ENCODE measurements at places on chromosomes 5 and 9. TPM values are rescaled to one million over a fixed set of nuclear protein-coding genes. Genes with fewer than 3 reads are reported as not detected.

DNA sequence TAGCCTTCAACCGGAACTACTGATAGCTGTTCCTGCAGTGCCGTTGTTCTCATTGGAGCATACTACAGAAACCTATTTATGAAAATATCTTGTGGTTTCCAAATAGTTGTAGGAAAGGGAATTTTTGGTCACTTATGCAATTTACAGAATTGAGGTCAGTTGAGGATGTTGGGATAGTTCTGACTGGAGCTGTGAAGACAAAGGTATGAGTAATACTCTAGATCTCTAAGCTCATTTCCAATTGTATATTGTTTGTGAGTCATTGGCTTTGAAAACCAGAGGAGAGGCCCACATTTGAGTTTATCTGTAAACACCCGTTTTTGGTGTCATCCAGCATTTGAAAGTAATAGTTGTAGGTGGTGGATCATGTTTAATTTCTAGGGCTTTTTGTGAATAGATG, 561.3 kb upstream of the WWC1 start:
- no peak overlapping the region for H3K4me3 ChIP-seq
- no peaks in the 10 kb centered on the region for H3K36me3 ChIP-seq
- H3K4me1 ChIP-seq: no peaks in the 10 kb centered on the region
- no peak for DNase-seq
- no peaks in the 10 kb centered on the region for H3K27me3 ChIP-seq

DNA sequence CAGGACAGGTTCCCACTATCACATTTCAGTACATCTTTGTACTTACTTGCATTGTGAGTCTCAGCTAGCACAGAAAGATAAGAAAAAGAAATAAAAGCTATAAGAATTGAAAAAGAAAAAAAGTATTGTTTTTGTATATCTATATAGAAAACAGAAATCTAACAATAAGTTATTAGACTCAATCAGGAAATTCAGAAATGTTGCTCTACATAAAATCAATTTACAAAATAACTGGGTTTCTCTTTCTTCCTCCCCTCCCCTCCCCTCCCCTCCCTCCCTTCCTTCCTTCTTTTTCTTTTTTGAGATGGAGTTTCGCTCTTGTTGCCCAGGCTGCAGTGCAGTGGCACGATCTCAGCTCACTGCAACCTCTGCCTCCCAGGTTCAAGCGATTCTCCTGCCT, 7.2 kb upstream of the CACNA1B start:
- H3K4me3 ChIP-seq: no peak overlapping the region
- no peaks in the 10 kb centered on the region for H3K4me1 ChIP-seq
- H3K27ac ChIP-seq: no peak overlapping the region
- DNase-seq: no peak
- no peaks in the 10 kb centered on the region for H3K36me3 ChIP-seq

- peaks cover 16% of the 10 kb centered on the region for H3K4me1 ChIP-seq
- H3K27me3 ChIP-seq: no peaks in the 10 kb centered on the region
- DNase-seq: no peak
- peaks cover 76% of the 10 kb centered on the region for H3K36me3 ChIP-seq
- no peak overlapping the region for H3K27ac ChIP-seq
Measured at GRCh38 chr5:888638-889035, 4.0 kb downstream of the BRD9 start.

GRCh38 chr5:11892832-11893231, 11.4 kb downstream of the CTNND2 start:
- no peaks in the 10 kb centered on the region for H3K36me3 ChIP-seq
- H3K4me3 ChIP-seq: no peak overlapping the region
- H3K27me3 ChIP-seq: no peaks in the 10 kb centered on the region
- no peaks in the 10 kb centered on the region for H3K4me1 ChIP-seq

- H3K4me3 ChIP-seq: no peak overlapping the region
- no peaks in the 10 kb centered on the region for H3K27me3 ChIP-seq
- no peak for DNase-seq
- H3K4me1 ChIP-seq: no peaks in the 10 kb centered on the region
- H3K27ac ChIP-seq: peak overlapping the region; percentile 50
- H3K36me3 ChIP-seq: no peaks in the 10 kb centered on the region
Measured at GRCh38 chr9:92147030-92147851, 32.0 kb upstream of the SPTLC1 start.

GRCh38 chr9:105333811-105334210, 89.4 kb downstream of the SLC44A1 start:
- no peaks in the 10 kb centered on the region for H3K27me3 ChIP-seq
- no peak overlapping the region for H3K4me3 ChIP-seq
- no peak for DNase-seq
- peaks cover 9% of the 10 kb centered on the region for H3K4me1 ChIP-seq

- H3K4me1 ChIP-seq: no peaks in the 10 kb centered on the region
- no peaks in the 10 kb centered on the region for H3K27me3 ChIP-seq
- no peak overlapping the region for H3K27ac ChIP-seq
- H3K4me3 ChIP-seq: no peak overlapping the region
- no peak for DNase-seq
Measured at GRCh38 chr5:97297704-97298091, 114.7 kb upstream of the RIOK2 start.

GRCh38 chr9:110157823-110158664, 49.9 kb downstream of the C9orf152 start:
- H3K4me3 ChIP-seq: no peak overlapping the region
- DNase-seq: no peak
- H3K36me3 ChIP-seq: no peaks in the 10 kb centered on the region
- peaks cover 5% of the 10 kb centered on the region for H3K4me1 ChIP-seq
- no peak overlapping the region for H3K27ac ChIP-seq

GRCh38 chr9:86766912-86767311, 180.4 kb downstream of the GAS1 start:
- no peak overlapping the region for H3K27ac ChIP-seq
- DNase-seq: no peak
- no peaks in the 10 kb centered on the region for H3K4me1 ChIP-seq

- H3K4me3 ChIP-seq: no peak overlapping the region
- H3K36me3 ChIP-seq: no peaks in the 10 kb centered on the region
- H3K27me3 ChIP-seq: no peaks in the 10 kb centered on the region
Measured at GRCh38 chr5:32810804-32811203, 99.7 kb downstream of the NPR3 start.

- no peaks in the 10 kb centered on the region for H3K4me1 ChIP-seq
- DNase-seq: no peak
- H3K27me3 ChIP-seq: no peaks in the 10 kb centered on the region
Measured at GRCh38 chr9:122396614-122397148, 25.9 kb downstream of the PTGS1 start.

GRCh38 chr9:91915524-91916263, 34.3 kb downstream of the ROR2 start:
- no peaks in the 10 kb centered on the region for H3K4me1 ChIP-seq
- no peak overlapping the region for H3K4me3 ChIP-seq
- no peaks in the 10 kb centered on the region for H3K36me3 ChIP-seq
- H3K27ac ChIP-seq: no peak overlapping the region
- DNase-seq: no peak

GRCh38 chr5:143046314-143046713, 276.1 kb downstream of the ARHGAP26 start:
- H3K36me3 ChIP-seq: no peaks in the 10 kb centered on the region
- no peaks in the 10 kb centered on the region for H3K27me3 ChIP-seq
- peaks cover 27% of the 10 kb centered on the region for H3K4me1 ChIP-seq
- H3K4me3 ChIP-seq: no peak overlapping the region
- DNase-seq: no peak

GRCh38 chr5:121273833-121274433, 577.7 kb upstream of the FTMT start:
- no peak overlapping the region for H3K4me3 ChIP-seq
- no peaks in the 10 kb centered on the region for H3K36me3 ChIP-seq
- DNase-seq: no peak
- no peak overlapping the region for H3K27ac ChIP-seq

DNA sequence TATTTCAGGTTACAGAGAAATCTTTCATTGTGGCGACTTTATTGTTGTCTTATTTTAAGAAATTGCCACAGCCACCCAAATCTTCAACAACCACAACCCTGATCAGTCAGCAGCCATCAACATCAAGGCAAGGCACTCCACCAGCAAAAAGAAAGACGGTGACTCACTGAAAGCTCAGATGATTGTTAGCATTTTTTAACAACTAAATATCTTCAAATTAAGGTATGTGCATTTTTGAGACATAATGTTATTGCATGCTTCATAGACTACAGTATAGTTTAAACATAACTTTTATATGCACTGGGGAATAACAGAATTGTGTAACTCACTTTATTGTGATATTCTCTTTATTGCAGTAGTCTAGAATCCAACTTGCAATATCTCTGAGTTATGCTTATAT, 263.4 kb downstream of the TMEM232 start:
- H3K27ac ChIP-seq: no peak overlapping the region
- H3K27me3 ChIP-seq: no peaks in the 10 kb centered on the region
- no peaks in the 10 kb centered on the region for H3K4me1 ChIP-seq
- DNase-seq: no peak
- no peak overlapping the region for H3K4me3 ChIP-seq

- H3K36me3 ChIP-seq: no peaks in the 10 kb centered on the region
- no peaks in the 10 kb centered on the region for H3K27me3 ChIP-seq
- DNase-seq: no peak
- H3K27ac ChIP-seq: no peak overlapping the region
Measured at GRCh38 chr9:61665330-61665751, 475.5 kb downstream of the SPATA31A7 start.

GRCh38 chr9:106718936-106719335, 144.0 kb upstream of the ZNF462 start:
- DNase-seq: no peak
- H3K4me3 ChIP-seq: no peak overlapping the region
- no peaks in the 10 kb centered on the region for H3K36me3 ChIP-seq
- no peaks in the 10 kb centered on the region for H3K27me3 ChIP-seq

- H3K27ac ChIP-seq: no peak overlapping the region
- no peaks in the 10 kb centered on the region for H3K27me3 ChIP-seq
- no peak for DNase-seq
- H3K4me3 ChIP-seq: no peak overlapping the region
- no peaks in the 10 kb centered on the region for H3K36me3 ChIP-seq
- no peaks in the 10 kb centered on the region for H3K4me1 ChIP-seq
Measured at GRCh38 chr5:122091936-122092600, 14.0 kb upstream of the LOX start.

DNA sequence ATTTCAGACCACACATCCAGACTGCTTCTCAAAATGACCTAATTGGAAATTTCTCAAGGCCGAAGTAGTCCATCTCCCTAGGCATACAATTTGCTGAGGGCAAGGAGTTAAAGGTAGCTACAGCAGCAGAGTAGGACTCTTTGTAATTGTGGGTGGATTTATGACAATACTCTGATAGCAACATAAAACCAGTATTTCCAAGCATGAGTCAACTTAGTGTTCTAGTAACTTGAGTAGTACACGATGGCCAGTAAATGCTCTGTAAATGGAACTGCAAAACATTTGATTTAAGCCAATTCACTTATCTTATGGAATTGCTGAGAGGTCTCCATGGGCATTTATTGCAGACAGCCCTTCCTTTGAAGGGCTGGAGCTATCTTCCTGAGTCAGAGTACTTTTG, 352.2 kb downstream of the PLK2 start:
- no peak overlapping the region for H3K4me3 ChIP-seq
- no peaks in the 10 kb centered on the region for H3K27me3 ChIP-seq
- no peaks in the 10 kb centered on the region for H3K4me1 ChIP-seq
- H3K27ac ChIP-seq: no peak overlapping the region
- DNase-seq: no peak

DNA sequence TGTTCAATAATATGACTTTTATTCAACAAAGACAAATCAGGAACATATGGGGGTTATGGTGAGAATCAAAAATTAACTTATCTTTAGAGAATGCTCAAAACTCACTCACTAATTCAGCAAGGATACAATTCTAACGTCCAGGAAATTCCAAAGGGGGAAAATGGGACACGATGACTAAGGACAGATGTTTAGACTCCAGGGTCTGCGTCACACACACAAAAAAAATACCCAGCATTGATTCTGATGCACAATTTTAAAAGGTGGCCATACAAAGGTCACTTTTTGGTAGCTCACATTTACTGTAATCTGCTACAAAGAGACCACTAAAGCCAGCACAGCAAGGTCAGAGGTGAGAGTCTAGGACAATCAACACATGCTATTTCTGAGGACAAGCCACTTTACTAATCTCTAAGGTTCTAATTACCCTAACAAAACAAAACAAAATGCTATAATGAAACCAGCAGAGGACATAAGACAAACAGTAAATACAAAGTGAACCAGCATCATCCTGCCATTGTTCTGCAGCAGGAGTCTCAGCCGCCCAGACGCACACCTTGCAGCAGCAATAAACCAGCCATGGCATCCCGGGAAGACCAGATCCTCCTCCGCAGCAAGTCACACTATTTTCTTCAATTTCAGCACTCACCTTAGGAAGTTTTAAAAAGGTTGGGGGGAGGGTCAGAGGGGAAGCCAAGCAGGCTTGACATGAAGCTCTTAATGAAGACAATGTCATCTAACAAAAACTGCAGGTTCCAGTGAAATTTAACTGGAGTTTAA, 57.8 kb downstream of the TTC39B start:
- peaks cover 6% of the 10 kb centered on the region for H3K4me1 ChIP-seq
- no peaks in the 10 kb centered on the region for H3K36me3 ChIP-seq
- no peak overlapping the region for H3K4me3 ChIP-seq
- H3K27ac ChIP-seq: no peak overlapping the region
- no peak for DNase-seq

- peaks cover 37% of the 10 kb centered on the region for H3K4me1 ChIP-seq
- DNase-seq: peak; percentile 46
- no peaks in the 10 kb centered on the region for H3K27me3 ChIP-seq
- peak overlapping the region; percentile 90 for H3K4me3 ChIP-seq
- H3K27ac ChIP-seq: peak overlapping the region; percentile 97
Measured at GRCh38 chr9:127452691-127453090, 1.4 kb downstream of the LRSAM1 start.

- H3K36me3 ChIP-seq: no peaks in the 10 kb centered on the region
- no peak overlapping the region for H3K27ac ChIP-seq
- H3K27me3 ChIP-seq: peaks cover 11% of the 10 kb centered on the region
- DNase-seq: no peak
Measured at GRCh38 chr9:38417003-38417945, 7.0 kb downstream of the IGFBPL1 start.

DNA sequence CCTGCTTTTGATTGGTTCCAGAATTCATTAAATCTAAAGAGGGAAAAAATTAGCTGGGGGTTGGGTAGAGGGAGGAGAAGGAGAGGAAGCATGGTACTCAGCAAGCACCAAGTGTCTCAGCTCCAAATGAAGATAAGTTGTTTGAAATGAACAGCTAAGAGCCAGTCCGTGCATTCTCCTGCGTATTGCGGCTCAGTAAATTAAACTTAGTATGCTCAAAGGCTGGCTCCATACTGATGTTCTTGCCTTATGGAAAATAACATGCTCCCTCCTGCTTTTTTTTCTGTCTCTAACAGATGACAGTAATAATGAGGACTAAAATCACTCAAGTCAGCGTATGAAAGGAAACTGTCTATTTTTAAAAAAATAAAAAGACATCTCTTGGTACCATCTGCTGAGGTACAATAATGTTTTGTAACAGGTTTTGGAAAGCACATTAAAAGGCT, 161.0 kb downstream of the SPATA31D1 start:
- no peaks in the 10 kb centered on the region for H3K27me3 ChIP-seq
- no peak overlapping the region for H3K4me3 ChIP-seq
- no peak overlapping the region for H3K27ac ChIP-seq
- no peaks in the 10 kb centered on the region for H3K4me1 ChIP-seq

WDR38 gene
- total RNA-seq: not detected

SLC31A1 gene
- total RNA-seq: 3.6 TPM

IFNA13 gene
- not detected for total RNA-seq

RICTOR gene
- 56.9 TPM for total RNA-seq

RAD17 gene
- total RNA-seq: 10.1 TPM

TEK gene
- total RNA-seq: 8.1 TPM

CSF2 gene
- not detected for total RNA-seq

C5orf58 gene
- not detected for total RNA-seq

ZDHHC11B gene
- total RNA-seq: 1.2 TPM

STARD4 gene
- total RNA-seq: 0.49 TPM

NR2F1 gene
- total RNA-seq: not detected

SV2C gene
- total RNA-seq: not detected

ARHGAP26 gene
- 11.1 TPM for total RNA-seq

Measured in gastrocnemius medialis (tissue), 4 donors.